Stomach (tissue), 19 donors: ENCODE measurements at places on chromosomes 4 and X.

GRCh38 chr4:165826166-165826565 is 46.9 kb upstream of the TLL1 start:
- DNase-seq: no peak

GRCh38 chrX:118965395-118965794 is 9.0 kb upstream of the LONRF3 start:
- DNase-seq: no peak

DNA sequence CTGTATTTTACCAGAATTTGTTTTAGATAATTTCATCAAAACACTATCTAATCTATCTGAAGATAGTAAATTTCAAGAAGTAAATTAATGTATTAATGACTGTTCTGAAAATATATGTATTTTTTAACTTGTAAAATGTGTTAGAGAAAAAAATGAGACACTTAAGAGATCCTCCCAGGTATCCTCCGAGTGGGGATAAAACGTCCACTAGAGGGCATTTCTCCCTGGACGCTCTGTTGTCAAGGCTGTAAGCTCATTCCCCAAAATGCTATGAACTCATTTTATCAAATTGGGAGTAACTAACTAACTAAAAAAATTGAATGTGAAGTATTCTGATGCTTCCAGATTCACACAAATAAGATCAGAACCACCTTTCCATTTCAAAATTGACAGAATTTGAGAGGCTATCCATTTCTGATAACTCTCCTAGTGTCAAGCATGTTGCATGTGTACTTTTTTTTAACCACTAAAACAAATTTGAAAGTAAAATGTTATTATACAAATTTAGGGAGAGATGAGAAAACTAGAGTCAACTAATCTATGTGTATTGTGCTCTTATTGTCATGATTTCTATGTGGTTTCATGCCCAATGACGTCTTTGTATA is 337.3 kb upstream of the HS3ST1 start:
- no peak for DNase-seq

DNA sequence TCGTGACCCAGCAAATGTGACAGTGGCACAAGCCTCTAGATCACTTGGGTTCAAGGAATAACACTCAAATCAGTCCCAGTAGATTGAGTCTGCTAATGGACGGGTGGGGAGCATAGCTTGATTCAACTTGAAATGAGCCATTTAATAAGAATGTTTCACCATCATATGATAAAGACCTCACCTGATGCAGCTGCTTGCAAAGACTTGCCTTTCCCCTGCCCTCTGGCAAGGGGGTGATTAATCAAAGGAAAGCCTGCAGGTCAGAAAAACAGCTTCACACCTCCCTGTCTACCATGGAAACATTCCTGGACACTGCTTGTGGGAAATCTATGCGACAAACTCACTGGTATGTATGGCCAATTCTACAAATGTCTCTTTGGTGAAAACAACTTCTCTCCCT is 54.5 kb downstream of the CD99L2 start:
- DNase-seq: no peak

DNA sequence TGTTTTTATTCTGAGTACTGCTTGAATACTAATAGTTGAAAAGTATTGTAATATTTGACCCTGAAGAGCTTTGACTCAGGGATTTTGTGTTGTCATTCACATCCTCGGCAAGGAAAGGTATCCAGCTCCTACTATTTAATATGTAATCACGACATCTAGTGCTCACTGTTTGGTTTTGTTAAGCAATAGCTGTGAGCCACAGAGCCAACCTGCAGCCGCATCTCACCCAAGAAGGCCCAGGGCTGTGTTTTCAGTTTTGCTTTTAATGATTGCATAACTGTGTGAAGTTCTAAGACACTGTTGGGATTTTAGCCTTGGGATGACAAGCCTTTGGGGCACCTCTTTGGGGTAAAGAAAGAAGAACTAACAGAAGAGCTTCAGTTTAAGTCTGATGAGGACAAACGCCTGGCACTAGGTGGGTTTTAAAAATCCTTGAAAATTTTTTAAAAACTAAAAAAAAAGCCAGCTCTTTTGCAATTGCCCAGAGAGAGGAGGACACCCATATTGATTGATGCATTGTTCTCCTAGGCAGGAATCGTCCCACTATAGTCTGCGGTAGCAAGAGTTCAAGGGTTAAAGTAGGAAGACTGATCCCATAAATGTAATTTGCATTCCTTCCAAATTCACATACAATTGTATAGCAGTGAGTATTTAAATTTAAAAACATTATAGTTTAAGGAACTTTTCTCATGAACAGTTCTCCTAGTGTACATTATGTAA is 157.8 kb downstream of the RELL1 start:
- peak; percentile 59 for DNase-seq

DNA sequence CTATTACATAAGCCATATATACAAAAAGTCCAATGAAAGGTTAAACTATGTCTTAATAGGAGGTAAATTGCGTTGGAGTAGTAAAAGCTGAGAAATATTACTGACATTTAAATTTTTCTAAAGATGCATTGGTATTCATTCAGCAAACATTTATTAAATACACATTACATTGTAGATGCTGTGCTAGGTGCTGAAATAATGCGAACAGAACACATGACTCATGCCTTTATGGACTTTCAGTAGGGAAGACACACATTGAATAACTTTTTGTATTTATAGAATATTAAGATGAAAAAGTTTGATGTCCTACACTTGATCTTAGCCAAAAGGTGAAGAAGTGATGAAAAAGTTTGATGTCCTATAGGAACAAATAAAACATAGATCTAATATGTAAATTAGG is 871.1 kb upstream of the SLIT2 start:
- DNase-seq: no peak

GRCh38 chr4:5878359-5878758 is 14.5 kb downstream of the CRMP1 start:
- no peak for DNase-seq

- DNase-seq: no peak
Measured at GRCh38 chr4:86271057-86271456, 88.8 kb downstream of the MAPK10 start.

GRCh38 chr4:150127757-150128156 is 49.5 kb downstream of the DCLK2 start:
- DNase-seq: no peak

GRCh38 chr4:94995684-94996394 is 238.1 kb downstream of the BMPR1B start:
- DNase-seq: no peak

- DNase-seq: no peak
Measured at GRCh38 chr4:26529479-26529878, 39.2 kb upstream of the CCKAR start.

DNA sequence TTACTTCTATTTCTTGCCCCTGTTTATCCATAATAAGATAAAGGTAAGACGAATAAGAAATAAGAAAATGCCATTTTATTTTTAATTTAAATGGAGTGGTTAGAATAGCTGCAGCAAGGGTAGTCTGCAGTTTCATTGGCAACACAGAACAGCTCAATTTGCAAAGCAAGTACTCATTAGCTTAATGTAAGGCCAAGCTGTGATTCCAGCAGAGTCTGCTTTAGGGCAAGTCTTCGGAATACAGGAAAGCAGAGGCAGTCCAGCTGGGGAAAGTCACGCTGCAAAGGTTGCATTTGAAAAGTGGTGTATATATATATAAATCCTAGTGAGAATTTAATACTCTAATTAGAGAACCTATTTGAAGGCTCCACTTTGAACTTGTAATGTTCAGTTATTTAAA is 59.0 kb downstream of the ANXA10 start:
- no peak for DNase-seq

DNA sequence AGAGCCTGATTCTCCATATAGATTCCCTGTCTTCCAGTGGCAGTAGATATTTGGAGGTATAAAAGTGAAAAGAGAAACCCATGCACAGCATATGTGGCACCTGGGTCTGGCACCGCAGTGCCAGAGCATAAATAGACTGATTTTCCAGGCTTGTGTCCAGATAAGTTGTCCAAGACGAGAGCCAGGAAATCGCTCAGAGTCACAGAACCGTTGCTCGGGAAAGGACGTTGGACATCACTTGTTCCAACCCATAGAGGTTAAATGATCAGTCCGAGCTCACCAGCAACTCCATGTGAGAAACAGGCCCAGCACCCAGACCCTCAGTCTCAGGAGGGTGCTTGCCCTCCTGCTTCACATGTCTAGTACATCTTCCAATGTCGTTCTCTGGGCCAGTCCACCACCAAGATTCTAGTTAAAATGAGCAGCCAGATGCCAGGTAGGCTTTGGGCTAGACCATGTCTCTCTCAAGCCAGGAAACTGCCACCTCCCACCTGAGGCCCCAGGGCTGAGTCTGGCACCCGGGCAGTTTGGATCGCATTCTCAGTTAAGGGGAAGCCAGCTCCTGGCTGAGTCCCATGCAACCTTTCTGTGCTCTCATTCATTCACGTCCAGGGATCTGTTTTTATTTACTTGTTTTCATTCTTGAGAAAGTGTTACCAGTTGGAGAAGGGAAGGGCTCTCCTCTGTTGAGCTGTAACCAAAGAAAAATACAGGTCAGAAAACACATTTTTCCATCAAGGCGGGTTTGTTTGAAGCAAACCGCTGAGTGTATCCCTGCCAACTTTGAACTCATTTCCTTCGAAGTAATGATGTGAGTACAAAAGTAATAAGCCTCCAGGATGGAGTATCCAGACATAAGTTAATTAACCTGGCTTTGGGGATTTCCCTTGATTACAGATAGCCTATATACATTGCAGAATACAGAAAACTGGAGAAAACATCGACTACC is 91.7 kb downstream of the PHOX2B start:
- DNase-seq: peak; percentile 29

- no peak for DNase-seq
Measured at GRCh38 chrX:118554511-118554910, 58.9 kb downstream of the DOCK11 start.

GRCh38 chr4:3219761-3220475 is 29.0 kb upstream of the MSANTD1 start:
- DNase-seq: no peak

- DNase-seq: peak; percentile 22
Measured at GRCh38 chr4:164997941-164998340, 20.5 kb upstream of the TRIM61 start.

DNA sequence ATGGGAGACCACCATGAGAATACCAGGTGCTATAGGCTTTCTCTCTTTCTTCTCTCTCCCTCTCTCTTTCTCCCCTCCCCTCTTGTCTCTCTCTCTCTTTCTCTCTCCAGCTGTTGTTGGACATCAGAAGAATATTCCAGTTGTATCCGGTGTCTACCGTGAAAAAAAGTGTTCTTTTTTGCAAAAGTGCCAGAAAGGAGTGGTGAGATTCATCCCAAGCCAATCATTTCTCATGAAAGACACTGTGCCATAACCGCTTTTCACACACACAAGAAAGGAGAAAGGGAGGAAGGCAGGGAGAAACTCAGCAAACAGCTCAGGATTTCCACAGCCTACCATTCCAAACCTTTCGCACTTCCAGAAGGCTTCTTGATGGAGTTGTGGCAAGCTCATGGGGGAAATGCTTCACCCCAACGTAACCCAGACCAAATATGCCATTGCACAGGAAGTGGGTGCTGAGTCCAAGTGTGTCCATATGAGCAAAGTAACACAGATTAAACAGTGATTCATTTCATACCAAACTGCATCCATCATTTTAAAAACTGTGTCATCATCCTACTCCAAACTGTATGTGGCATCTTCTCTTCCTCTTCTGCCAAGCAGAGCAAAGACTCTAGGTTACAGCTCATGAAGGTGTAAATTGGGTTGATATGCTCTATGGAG is 224.0 kb downstream of the APBB2 start:
- no peak for DNase-seq

DNA sequence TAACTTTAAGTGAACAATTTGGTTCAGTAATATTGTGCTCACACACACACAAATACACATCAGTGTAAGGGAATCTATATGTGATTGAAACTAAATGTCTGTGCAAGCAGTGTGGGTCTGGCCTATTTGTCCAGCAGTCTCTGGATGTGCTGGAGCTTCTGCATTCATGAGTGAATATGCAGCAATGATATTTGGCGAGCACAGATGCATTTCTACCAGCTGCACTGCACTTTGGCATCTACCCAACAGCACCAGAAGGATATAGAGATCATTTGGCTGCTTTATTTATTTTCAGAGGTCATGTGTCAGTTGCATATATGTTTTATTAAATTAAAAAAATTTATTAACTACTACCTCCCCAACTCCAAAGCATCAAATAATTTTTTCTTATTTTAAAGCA is 613.4 kb upstream of the NR3C2 start:
- DNase-seq: no peak

GRCh38 chr4:125639182-125639621 is 324.4 kb downstream of the FAT4 start:
- DNase-seq: no peak

- peak; percentile 28 for DNase-seq
Measured at GRCh38 chr4:147755561-147756295, 23.8 kb downstream of the ARHGAP10 start.

GRCh38 chrX:78945186-78945912 is at the start of gene P2RY10:
Gene P2RY10 (plus strand): TSS chrX:78945391. CDS start chrX:78960521, 15,130 bp downstream.
- peak; percentile 28 for DNase-seq

GRCh38 chr4:47974566-47974965 is 41.9 kb downstream of the CNGA1 start:
- DNase-seq: no peak
